Left renal pelvis (tissue), 4 donors: ENCODE measurements at places on chromosomes 12 and 14. TPM values are rescaled to one million over a fixed set of nuclear protein-coding genes. Genes with fewer than 3 reads are reported as not detected.

Gene ADCY6
- 71.7 TPM for polyA plus RNA-seq

Gene SLC35F4
- polyA plus RNA-seq = 2.9 TPM

Gene LPAR5
- polyA plus RNA-seq = 2.2 TPM

Gene BIN2
- polyA plus RNA-seq = 2.4 TPM

Gene ANKRD33
- not detected for polyA plus RNA-seq

Gene BMAL2
- 3.0 TPM for polyA plus RNA-seq

Gene LRRC9
- polyA plus RNA-seq = 1.9 TPM

Gene SLC8A3
- polyA plus RNA-seq = 0.50 TPM

Gene FAM186B
- 0.86 TPM for polyA plus RNA-seq

Gene CSRP2
- polyA plus RNA-seq = 86.7 TPM

Gene RNASE3
- polyA plus RNA-seq = 0.85 TPM

Gene MUCL1
- not detected for polyA plus RNA-seq

Gene GPX2
- polyA plus RNA-seq = 2.4 TPM

Gene EIF2S3B
- 9.5 TPM for polyA plus RNA-seq

Gene LRP1-AS
- polyA plus RNA-seq = not detected

Gene CABP1
- polyA plus RNA-seq = 6.0 TPM

Gene DPPA3
- not detected for polyA plus RNA-seq

Gene STAB2
- 0.75 TPM for polyA plus RNA-seq

Gene GAS2L3
- 18.0 TPM for polyA plus RNA-seq

Gene KRT75
- not detected for polyA plus RNA-seq

Gene POU6F1
- polyA plus RNA-seq = 7.4 TPM

Gene TAS2R20
- polyA plus RNA-seq = 1.6 TPM

Gene NEDD8
- polyA plus RNA-seq = 226 TPM

Gene DHRS2
- 30.0 TPM for polyA plus RNA-seq

Gene CELA1
- 0.19 TPM for polyA plus RNA-seq

Gene CCDC177
- 0.31 TPM for polyA plus RNA-seq

Gene CCDC197
- not detected for polyA plus RNA-seq

Gene ANKRD13A
- polyA plus RNA-seq = 45.9 TPM

Gene E2F7
- polyA plus RNA-seq = 8.0 TPM

Gene DPF3
- polyA plus RNA-seq = 1.3 TPM

Gene FZD10
- 2.7 TPM for polyA plus RNA-seq
